Stimulated activated CD4-positive, alpha-beta T cell treated with anti-CD3 and anti-CD28 coated beads, Interleukin-1b, Interleukin-23, amount 100 ng/mL, for 48 hours (primary cell): ENCODE measurements at places on chromosomes 3 and 15.

- DNase-seq = peak; percentile 39
Measured at GRCh38 chr3:16841904-16842271, 42.9 kb upstream of the PLCL2 start.

DNA sequence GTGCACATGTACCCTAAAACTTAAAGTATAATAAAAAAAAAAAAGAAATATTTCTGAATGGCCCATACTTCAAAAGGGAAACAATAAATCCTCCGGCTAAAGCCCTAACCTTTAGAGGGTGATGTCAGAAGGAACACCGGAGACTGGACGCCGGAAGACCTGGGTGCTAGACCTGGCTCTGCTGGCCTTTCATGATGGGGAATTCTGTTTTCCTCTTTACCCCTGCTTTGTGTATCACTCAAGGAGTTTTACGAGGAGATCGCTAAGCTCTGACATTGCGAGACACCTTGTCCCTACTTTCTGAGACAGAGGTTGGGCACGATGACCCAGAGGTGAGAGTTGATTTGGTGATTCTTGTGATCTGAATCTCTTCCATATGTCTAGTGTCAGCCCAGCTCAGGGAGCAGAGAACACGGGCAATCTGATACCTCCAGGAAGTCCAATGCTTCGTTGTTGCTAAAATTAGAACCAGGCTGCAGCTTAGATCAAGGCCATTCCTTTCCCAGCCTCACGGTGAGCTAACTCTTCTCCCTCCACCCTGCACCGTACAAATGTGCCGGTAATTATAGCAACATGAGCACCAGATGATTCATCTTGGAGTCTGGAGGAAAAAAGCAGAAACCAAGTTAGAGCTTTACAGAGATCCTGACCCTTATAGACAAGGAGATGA lies 42.0 kb upstream of the CFAP161 start:
- DNase-seq = no peak

DNA sequence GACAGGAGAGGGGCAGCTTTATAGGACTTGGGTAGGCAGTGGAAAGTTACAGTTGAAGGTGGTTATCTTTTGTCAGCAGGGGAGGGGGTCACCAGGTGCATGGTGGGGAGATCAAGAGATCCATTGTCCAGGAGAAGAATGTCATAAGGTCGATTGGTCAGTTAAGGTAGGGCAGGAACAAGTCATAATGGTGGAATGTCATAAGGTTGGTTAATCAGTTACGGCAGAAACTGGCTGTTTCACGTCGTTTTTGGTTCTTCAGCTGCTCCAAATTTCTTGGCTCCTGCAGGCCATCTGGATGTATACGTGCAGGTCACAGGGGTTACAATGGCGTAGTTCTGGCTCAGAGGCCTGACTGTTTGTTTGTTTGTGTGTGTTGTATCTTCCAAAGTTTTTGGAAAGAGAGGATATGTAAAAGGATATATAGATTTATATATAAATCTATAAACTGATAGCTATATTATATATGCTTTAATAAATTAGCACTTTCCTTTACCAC lies 565.1 kb downstream of the ZNF385D start:
- no peak for DNase-seq

DNA sequence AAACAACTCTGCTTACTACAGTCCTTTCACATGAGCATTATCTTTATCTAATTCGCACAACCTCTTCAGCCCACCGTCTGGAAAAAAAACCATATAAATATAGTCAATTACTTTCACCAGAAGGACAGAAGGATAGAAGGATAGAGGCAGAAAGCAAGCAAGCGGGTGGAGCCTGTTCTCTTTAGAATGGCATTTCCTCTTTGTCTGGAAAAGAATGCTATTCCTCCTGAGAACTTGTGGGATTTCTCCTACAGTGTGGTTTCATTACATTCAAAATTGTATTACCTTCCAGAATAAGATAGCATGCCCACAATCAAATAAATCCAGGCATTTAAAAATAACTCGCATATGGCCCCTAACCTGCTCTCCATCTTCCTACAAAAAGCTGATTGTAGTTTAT lies 23.1 kb downstream of the SLC30A4 start:
- no peak for DNase-seq

- DNase-seq = no peak
Measured at GRCh38 chr3:53154881-53155285, 6.1 kb upstream of the PRKCD start.

- peak; percentile 19 for DNase-seq
Measured at GRCh38 chr3:139117136-139117675, 72.5 kb upstream of the PRR23C start.

- peak; percentile 20 for DNase-seq
Measured at GRCh38 chr3:48952510-48953118, 34.0 kb downstream of the ARIH2 start.

DNA sequence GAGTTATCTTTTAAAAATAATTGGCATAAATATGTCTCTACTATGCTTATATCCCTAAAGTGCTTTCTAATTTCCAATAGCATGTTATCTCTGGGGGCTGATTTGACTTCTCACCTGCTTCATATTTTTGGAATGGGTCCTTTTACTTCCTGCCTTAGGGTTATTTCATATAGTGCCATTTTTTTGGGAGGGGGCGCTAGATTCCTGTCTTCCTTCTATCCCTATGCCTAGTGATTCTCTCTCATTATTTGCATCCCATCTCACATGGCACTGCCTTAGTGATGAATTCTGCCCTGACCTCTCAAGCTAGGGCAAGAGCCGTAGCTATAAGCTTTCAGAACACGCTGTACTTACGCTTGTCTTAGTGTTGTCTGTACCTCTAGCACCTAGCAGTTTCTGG lies 150.3 kb upstream of the SLITRK3 start:
- no peak for DNase-seq

GRCh38 chr3:78871048-78871447 lies 896.8 kb downstream of the ROBO1 start:
- DNase-seq = no peak

GRCh38 chr15:77909182-77909940 lies 168.2 kb downstream of the TBC1D2B start:
- DNase-seq = no peak

DNA sequence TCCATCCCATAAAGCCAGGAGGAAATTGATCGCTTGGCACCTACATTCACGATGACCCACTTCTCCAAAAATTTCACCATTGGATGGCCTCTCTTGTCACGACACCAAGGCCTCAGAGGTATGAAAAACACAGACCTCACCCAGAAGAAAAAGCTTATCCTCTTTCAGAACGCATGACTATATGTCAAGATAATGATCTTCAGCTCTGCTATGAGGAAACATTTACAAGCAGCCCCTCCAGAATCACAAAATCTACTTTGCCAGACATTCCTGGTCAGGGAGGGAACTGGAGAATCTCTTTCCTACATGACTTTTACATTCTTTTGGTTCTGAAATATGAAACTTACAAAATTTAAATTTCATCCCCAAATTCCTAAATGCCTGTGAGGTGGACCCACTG lies 122.7 kb downstream of the WNT5A start:
- no peak for DNase-seq

DNA sequence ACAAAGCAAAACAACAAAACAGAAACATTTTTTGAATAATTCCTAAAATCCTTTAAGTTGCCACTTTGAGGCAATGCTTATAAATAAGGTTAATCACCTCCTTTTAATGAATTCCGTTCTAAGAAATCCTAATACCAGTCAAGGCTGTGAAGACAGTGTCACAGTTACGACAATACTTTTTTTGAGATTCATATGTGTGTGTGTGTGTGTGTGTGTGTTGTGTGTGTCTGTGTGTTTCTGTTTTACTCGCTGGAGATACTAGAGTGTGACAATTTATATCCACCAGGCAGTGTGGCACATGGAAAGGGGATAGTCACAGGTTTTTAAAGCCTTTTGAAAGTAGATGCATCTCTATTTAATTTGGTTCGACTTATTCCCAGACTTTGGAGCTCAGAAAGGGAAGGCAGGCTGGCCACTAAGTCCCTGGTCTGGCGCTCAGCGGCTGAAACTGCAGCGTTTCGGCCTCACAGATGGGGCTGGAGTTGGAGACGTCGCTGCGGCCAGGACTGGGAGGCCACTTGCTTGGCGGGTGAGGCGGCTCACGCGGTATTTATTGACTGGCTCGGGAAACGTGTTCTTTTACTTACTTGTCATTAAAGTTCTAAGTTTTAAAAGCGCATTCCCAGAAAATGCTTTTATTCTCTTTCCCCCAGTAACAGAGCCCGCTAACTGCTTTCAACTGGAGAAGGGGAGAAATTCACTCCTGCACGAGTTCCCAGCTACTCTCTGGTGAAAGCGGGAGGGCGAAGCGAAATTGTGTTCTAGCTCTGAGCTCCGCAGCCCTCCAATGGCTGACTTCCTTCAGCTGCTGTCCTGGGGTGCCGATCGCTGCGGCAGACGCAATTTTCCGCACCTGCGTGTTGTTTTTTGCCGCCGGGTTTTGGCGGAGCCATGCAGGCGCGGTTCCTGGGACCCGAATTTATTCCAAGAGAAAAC lies 13.7 kb downstream of the ZIC1 start:
- DNase-seq = no peak

DNA sequence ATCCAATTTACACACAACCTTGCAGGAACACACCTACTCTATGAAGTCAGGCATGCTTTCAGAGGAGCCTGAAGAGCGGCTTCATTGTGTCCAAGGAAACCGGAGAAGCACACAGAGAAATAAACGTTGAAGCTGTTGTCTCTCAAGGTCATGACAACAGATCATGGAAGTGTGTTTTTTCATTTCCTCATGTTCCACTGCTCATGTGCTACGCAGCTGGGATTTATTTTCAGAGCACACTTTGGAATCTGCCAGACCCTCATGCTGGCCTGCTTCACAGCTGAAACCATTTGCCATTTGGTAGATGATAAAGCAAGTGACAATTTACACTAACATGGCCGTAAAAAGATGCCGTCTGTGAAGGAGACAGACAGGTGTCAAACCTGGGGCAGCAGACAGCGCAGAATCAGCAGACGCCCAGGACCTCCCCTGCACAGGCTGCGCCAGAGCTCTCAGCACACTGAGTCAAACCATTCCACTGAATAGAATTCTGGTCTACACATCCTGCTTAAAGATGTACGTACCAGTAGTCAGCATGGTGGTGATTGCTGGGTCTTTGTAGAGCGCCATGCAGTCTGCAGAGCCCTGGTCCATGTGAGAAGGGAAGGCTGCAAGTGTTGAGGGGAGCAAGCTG lies 99.3 kb downstream of the ARNT2 start:
- no peak for DNase-seq

- no peak for DNase-seq
Measured at GRCh38 chr3:178658694-178659325, 122.6 kb downstream of the KCNMB2 start.

GRCh38 chr3:128021768-128022372 lies 30.4 kb upstream of the SEC61A1 start:
- no peak for DNase-seq

DNA sequence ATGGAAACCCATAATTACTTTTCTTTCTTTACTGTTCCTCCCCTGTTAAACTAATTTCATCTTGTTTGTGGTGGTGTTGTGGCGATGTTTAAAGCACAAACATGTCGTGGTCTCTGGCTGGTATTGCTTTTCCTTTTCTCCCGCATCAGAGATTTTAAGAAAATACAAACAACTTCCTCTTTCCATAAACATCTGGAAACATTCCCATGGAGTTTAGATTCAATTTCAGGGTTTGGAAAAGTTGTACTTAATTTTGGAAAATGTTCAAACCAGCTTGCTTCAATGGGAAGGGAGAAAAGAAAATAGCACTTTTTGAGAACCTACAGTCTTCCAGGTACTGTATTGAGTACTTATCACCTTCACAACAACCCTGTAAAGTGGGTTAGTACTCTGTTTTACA lies 30.4 kb downstream of the STARD9 start:
- DNase-seq = no peak

- DNase-seq = no peak
Measured at GRCh38 chr15:49918121-49918520, 200.9 kb downstream of the ATP8B4 start.

DNA sequence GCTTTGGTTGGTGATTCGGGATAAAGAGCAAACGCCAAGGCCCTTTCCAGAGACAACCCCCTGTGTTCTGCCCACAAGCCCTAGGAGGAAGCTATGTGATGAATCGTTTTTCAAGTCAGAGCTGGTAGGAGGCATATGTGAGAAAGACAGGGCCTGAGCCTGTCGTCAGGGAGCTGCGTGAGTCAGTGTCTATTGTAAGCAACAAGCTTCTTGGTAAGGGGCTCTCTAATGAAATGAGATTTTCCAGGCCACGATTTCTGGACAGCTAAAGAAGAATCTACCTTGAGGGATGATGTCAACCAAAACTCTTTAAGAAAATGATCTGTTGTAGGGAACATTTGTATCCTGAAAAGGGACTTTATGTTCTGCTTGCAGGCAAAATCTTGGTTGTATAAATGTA lies 318.9 kb upstream of the IL12A start:
- no peak for DNase-seq

DNA sequence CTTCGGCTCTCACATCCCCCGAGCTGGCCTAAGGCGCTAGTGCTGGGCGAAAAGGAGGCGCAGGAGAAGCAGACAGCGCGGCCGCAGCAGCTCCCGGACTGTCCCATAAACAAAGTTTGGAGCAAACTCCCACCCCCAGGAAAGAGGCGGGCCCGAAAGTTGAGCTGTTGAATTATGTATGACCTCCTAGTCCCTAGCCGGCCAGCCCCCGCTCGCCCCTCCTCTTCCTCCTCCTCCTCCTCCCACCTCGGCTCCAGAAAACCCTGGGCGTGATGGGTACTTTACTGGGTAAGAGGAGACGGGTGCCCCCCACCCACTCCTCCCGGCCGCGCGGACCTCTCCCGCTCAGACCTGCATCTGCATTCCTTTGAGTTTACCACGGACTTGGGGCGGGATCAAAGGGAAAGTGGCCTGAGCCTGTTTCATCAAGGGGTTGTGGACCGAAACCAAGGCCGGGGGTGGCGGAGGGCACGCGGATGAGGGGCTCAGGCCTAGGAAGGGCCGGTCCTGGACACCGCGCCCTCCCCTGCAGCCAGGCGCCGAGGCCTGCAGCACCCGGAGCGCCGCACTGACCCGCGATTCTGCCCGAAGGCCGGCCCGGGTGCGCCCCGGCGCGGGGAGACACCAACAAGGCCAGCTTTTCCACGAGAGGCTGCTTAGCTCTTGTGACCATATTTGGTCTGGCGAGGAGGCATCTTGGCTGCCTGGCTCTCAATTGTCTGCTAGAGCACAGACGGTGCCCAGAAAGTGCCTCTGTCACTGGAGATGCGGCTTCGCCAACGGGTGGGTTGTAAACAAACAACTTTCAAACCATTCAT lies at the start of gene WWTR1:
Gene WWTR1, minus strand, starts transcription at position 100 of the 818 bp plus-strand sequence. CDS start 719 bp downstream, outside the sequence.
- DNase-seq = peak; percentile 31

GRCh38 chr3:137770835-137771399 lies 6.8 kb downstream of the SOX14 start:
- no peak for DNase-seq

DNA sequence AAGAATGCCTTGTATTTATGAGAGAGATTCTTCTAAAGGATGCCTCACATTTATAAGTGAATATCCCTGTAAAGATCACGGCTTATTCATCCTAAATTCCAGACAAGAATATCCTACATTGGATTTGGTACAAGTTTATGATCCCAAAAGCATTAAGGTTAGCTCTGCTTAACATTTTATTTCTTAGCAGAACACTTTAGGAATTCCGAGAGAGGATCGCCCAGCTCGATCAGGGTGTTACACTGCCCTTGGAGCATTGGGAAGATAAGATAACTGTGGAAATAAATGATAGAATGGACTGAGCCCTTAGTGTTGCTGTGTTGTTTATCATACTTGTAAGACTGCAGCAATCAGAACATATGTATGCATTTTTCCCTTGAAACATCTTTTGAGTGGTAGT lies 223.0 kb upstream of the CDIN1 start:
- DNase-seq = no peak
